ENCODE measurements at places on chromosomes 6 and 20. TPM values are rescaled to one million over a fixed set of nuclear protein-coding genes. Genes with fewer than 3 reads are reported as not detected.
A peak's percentile ranks its signal among the peaks of the same experiment; 100 is the strongest.

GRCh38 chr6:11814106-11814505, 35.5 kb upstream of the ADTRP start:
- no peaks in the 10 kb centered on the region for H3K36me3 ChIP-seq
- H3K27ac ChIP-seq, result no peak overlapping the region
- H3K27me3 ChIP-seq, result no peaks in the 10 kb centered on the region
- H3K4me3 ChIP-seq, result no peak overlapping the region
- DNase-seq, result no peak
- peaks cover 11% of the 10 kb centered on the region for H3K4me1 ChIP-seq

DNA sequence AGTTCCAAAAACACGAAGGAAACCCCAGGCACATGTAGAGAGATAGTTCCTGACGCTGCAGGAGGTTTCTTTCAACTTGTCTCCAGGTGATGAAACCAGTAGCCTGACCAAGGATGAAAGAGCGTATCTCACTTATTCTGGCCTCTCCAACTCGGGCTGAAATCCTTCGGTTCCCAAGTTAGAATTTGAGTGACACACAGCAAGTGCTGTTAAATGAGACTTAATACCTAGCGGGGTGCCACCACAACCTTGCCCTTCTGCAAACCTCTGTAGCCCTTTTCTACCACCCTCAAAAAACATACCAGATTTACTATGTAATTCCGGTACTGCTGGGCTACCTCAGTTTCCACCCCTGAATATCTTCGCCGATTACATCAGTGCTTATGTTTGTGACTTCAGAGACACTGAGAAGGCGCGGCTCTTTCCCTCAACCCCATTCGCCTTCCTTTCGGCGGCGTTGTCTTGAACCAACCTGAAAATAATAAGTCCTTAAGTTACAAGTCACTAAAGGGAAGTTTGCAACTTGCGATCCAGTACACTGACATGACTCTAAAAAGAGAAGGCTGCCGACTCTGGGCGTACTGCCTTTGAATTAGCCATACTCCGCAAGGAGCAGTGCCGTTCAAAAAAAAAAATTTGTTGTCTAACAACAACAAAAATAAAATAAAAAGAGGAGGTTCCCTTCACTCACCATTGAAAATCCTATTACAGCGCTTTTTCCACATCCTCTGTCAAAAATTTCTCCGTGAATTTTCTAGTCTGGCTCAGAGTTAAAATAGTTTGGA, 194.9 kb upstream of the ZNF184 start:
- peak; percentile 25 for DNase-seq
- no peaks in the 10 kb centered on the region for H3K27me3 ChIP-seq
- H3K4me1 ChIP-seq, result peaks cover 40% of the 10 kb centered on the region
- H3K27ac ChIP-seq, result no peak overlapping the region
- H3K4me3 ChIP-seq, result peak overlapping the region; percentile 85
- no peaks in the 10 kb centered on the region for H3K36me3 ChIP-seq

Gene BPIFA1
- not detected for total RNA-seq

Gene NRSN2
- total RNA-seq, result 16.5 TPM

DNA sequence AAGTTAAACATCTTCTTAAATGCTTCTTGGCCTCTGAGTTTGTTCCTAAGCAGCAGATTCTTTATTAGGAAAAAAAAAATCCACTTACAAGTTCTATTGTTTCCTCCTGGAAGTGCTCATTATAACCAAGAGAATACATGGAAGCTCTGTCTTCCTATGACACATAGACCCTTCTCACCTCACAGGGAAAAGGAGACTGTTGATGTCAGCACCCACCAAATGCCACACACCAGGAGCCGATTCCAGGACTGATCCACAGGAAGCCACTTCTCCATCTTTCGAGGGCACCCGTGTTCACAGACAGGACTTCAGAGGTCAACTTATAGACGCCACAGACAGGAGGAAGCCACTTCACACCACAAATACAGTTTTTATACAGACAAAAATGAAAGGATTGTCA, 13.4 kb upstream of the BNIP5 start:
- H3K4me3 ChIP-seq, result no peak overlapping the region
- no peaks in the 10 kb centered on the region for H3K36me3 ChIP-seq
- peak overlapping the region; percentile 32 for H3K27ac ChIP-seq
- H3K27me3 ChIP-seq, result no peaks in the 10 kb centered on the region

DNA sequence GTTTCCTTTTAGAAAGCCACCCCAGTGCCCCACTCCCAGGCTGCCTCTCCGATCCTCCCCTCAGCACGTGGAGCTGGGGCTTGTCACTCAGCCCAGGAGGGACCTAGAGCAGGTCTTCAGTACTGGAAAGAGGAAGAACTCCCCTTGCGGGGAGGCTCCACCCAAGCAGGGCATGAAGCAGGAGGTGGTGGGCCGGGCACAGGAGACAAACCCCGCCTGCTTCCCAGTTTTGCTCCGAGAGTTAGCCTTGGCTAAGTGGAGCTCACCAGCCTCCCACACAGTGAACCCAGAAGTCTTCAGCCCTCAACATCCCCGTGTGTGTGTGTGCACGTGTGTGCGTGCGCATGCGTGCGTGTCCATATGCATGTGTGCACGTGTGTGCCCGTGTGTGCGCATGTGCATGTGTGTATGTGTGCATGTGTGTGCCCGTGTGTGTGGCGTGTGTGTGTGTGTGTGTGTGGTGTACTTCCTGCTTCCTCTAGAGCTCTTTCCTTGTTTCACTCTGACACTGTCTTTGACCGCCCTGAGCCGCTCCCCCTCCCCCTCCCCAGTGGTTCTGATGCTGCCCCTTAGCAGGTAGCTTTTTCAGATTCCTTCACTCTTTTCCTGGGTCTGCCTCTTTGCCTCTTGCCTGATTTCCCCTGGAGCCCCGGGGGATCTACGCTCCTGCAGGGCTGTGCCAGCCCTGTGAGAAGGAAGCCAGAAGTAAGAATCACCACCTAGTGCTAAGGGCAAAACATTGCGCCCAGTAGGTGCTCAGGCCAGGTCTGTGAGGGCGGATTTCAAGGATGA, 239.8 kb downstream of the CDC5L start:
- H3K27ac ChIP-seq, result no peak overlapping the region
- no peak overlapping the region for H3K4me3 ChIP-seq
- no peaks in the 10 kb centered on the region for H3K4me1 ChIP-seq
- DNase-seq, result no peak

Gene RWDD1
- total RNA-seq, result 22.9 TPM

DNA sequence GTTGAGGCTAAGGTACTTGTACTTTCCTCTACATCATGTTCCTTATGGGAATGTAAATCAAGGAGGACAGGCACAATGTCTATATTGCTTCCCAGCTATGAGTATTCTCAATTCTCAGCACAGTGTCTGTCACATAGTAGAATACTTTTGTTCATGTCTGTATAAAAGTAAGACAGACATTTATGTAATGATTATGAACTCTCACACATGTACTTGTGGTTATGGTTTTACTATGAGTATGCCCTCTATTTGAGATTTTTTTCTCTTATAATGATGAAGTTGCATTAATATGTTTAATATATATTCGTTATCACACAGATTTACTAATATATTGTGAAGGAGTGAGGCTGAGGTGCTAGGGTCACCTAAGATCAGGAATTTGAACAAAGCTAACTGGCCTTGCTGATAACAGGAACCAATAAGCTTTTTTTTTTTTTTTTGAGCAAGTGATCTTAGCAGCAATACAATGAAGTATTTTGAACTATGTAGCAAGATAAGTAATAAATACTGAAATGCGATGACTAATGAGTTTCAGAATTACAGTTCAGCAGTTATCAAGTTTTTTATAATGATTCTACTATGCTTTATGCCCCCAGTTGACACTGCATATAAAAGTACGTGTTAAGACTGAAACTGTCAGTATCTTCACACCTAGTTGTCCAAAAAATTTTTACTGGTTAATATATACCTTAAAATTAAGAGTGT, 623.1 kb downstream of the HTR1B start:
- H3K27me3 ChIP-seq, result no peaks in the 10 kb centered on the region
- H3K36me3 ChIP-seq, result no peaks in the 10 kb centered on the region
- no peaks in the 10 kb centered on the region for H3K4me1 ChIP-seq
- no peak overlapping the region for H3K27ac ChIP-seq
- DNase-seq, result no peak

Gene BPIFB1
- total RNA-seq, result not detected

GRCh38 chr6:94588301-94588700, 989.0 kb upstream of the MANEA start:
- H3K27ac ChIP-seq, result no peak overlapping the region
- H3K4me1 ChIP-seq, result no peaks in the 10 kb centered on the region
- no peak for DNase-seq
- no peak overlapping the region for H3K4me3 ChIP-seq
